NCI-H345 (cell line): ENCODE measurements at places on chromosomes 5 and 9.

GRCh38 chr9:124137009-124137943 is 120.5 kb upstream of the NEK6 start:
- no peak for DNase-seq

GRCh38 chr5:128241051-128241695 is 157.6 kb downstream of the SLC12A2 start:
- DNase-seq, result no peak

- DNase-seq, result no peak
Observed at GRCh38 chr9:120032639-120033038, 547.3 kb downstream of the CDK5RAP2 start.

GRCh38 chr9:17929506-17929905 is 350.6 kb downstream of the SH3GL2 start:
- no peak for DNase-seq

DNA sequence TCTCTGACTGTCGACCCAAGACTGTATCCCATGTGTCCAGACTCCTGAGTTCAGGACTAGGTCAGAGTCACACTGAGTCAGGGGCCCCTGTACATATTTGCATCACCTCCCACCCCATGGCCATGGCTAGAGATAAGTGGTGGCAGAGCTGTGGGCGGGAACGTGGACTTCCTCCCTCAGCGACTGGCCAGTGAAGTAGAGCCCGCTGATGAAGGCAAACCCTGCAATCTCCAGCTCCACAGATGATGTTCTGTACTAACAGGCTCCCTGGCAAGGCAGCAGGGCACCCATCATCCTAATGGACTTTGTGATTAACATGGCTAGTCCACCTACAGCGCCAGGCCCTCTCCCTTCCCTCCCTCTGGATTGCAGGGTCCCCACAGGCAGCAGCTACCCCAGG is 110.5 kb upstream of the LRRTM2 start:
- no peak for DNase-seq

- no peak for DNase-seq
Observed at GRCh38 chr5:79430196-79430595, 83.7 kb downstream of the HOMER1 start.

- no peak for DNase-seq
Observed at GRCh38 chr9:134764473-134765269, 115.9 kb upstream of the FCN2 start.

DNA sequence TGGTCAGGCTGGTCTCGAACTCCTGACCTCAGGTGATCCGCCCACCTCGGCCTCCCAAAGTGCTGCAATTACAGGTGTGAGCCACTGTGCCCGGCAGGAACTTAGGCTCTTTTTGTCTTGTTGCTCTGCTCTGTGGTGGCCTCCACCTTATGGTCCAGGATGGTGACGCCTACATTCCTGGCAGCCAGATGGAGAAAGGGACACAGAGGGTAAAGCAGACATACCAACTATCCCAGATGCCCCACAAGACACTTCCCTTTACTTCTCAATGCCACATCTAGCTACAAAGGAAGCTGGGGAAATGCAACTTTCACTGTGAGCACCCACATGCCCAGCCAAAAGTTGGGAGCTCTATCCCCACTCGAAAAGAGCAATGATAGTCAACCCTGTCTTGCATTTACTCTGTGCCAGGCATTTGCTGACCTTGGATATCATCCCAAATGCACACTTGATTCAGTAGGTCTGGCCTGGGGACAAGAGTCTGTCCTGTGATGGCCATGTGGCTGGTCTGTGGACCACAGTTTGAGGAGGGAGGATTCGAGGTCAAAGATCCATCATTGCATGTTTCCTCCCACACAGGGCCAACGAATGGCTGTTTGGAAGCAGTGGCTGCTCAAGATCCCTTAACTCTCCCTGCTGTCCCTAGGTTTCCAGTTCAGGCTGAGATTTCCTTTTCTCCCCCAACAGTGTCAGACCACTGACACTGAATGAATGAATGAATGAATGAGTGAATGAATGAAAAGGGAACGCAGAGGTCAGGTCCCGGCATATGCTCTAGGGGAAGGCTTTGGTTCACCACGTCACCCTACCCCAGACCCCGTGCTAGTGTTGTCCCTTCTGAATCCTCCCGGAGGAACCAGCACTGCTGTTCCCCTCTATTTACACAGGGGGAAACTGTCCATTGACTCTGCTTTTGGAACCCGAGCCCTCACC is 1.4 kb upstream of the ERGIC1 start:
- no peak for DNase-seq
